ENCODE measurements at places on chromosomes 2 and 18.

DNA sequence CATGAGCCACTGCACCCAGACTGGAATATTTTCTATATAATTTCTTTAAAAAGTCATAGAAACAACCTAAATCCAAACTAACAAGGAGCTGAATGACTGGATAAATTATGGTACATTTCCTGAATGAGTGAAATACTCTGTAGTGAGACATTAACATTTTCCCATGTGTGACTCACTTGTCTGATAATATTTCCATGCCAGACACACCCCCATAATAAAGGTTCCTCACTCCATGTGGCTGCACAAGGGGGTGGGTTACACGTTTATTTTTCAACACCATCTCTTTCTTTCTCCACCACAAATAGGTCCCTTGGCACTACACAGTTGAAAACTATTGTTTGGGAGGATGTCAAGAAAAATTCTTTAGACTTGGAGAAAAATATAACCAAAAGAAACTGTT lies 266.3 kb upstream of the LYPD1 start:
- DNase-seq, result no peak

DNA sequence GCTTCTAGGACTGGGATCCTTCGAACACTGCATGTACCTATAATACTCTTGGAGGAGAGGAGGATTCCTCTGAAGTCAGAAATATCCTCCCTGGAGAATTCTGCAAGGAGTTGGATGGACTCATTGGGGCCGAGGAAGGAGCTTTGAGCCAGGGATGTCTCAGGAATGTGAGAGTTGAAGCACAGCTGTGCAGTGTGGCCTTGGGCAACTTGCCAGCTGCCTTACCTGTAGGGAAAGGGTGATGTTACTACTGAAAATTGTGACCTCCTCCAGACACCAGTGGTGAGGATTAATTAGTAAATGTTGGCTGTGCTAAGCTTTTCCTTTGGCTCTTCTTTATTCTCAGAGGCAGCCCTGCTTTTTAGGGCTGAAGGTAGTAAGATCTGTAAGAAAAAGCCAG lies 41.4 kb downstream of the FMNL2 start:
- no peak for DNase-seq

DNA sequence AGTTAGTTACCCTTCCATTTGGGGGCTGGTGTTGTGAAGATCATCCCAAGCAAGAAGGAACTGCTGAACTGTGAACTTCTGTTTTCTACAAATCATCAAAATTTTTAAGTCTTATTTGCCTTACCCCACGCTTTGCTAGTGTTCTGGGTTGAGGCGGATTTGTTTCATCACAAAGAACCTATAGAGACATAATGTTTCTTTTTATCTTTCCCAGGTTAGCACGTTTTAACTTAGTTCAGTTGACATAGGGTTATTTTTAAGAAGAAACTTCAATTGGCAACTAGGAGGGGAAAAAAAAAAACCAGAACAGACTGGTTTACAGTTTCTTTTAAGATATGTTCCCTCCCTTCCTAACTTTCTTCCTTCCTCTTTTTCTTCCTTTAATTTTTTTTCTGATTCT lies 31.1 kb upstream of the CERS6 start:
- no peak for DNase-seq

DNA sequence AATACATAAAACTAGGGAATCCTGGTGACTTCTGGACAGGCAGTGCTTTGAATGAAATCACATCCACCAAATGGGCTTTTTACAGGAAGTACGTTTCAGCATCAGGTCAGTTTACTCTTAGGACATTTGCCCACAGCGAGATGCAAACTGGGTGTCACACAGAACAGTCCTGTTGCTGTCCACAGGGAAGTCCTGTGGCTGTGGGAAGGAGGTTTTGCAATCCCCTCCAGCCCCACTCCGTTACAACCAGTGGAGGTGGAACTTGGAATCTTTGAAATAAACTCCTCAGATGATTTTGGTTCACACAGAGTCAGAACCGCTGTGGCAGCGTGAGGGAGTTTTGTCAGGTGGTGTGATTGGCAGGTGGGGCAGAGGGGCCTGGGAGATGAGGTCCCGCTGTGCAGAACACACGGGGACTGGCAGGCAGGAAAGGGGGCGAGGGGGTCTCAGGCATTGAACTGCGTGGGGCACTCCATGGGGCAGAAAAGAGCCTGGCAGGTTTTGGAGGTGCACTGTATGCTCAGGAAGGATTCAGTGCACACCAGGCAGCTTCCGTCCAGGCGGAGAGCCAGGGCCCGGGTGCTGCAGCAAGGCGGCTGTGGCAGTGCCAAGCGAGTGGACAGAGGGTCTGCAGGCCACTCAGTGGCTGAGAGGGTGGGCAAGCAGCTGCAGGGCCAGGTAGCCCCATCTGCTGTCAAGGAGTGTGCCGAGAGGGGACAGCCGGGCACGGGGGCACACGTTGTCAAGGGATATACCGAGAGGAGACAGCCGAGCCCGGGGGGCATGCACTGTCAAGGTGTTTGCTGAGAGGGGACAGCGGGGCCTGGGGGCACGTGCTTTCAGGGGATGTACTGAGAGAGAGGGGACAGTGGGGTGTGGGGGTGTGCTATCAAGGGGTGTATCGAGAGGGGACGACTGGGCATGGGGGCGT lies 148.7 kb downstream of the LDLRAD4 start:
- no peak for DNase-seq

DNA sequence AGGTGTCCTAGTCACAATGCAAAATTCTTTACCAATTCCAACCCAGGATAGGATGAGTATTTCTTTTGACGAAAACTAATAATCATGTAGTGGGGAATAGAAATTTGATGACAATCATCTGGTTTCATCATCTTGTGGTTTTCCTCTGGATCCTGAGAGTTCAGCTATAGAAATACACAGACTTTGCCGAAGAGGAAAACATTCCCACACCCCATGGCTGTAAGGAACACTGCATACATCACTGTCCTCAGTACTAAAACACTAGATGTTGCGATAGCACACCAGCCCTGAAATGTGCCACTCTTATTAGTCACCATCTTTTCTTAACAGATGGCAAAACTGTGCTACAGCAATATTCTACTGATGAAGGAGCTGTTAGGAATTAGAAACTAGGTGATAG lies 29.4 kb downstream of the CERKL start:
- no peak for DNase-seq

DNA sequence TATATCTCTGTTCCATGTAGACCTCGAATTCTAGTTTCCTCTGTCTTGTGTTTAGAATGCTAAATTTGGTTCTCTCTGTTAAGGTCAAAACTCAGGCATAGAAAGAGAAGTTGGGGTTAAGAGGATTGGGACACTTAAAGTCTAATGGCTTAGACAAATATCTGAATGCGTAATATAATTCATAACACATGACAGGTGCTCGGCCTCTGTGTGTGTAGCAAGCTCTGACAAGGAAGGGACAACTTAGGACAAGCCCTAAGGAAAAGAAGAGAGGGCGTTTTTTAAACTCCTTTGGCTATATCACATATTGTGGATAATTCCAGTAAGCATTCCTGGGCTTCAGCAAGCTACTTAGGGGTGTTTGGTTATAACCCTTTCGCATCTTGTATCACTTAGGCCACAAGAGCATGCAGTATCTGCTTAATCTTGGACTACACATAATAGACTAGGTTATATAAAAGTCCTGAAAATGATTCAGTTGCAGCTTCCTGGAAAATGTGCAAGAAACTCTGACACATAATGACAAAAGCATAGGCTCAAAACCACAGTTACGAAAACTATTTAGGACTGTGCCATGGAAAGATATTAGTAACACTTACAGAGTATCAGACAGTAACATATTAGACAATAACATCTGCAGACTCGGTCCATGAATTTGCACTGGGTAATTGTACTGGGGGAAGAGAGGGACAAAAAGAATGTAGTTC lies 16.1 kb upstream of the CREB1 start:
- no peak for DNase-seq

- DNase-seq, result no peak
Observed at GRCh38 chr2:172701250-172701649, 34.4 kb upstream of the RAPGEF4 start.

DNA sequence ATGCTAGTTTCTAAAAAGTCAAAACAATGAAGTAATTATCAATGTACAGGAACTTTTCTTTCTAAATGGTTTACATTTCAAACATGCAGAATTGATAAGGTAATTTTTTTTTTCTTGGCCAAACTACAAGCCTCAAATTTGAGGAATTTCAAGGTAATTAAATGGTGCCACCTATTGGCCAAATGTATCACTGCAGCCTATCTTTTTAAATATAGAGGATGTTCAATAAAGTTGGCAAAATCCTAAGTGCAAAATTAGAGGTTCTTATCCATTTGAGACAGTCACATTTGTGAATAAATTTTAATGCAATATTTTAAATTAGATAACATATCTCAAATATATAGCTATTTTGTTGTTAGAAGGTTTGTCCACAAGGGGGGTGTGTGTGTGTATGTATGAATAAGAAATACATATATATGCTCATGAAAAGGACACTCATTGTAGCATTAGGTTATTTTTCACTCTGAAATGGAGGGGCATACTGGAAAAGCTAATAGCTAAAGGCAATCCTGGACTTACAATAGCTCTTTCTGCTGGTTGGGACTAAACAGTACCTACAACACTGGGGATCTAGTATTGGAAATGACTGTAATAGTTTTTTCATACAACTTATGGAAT lies 26.2 kb downstream of the MMADHC start:
- DNase-seq, result no peak

DNA sequence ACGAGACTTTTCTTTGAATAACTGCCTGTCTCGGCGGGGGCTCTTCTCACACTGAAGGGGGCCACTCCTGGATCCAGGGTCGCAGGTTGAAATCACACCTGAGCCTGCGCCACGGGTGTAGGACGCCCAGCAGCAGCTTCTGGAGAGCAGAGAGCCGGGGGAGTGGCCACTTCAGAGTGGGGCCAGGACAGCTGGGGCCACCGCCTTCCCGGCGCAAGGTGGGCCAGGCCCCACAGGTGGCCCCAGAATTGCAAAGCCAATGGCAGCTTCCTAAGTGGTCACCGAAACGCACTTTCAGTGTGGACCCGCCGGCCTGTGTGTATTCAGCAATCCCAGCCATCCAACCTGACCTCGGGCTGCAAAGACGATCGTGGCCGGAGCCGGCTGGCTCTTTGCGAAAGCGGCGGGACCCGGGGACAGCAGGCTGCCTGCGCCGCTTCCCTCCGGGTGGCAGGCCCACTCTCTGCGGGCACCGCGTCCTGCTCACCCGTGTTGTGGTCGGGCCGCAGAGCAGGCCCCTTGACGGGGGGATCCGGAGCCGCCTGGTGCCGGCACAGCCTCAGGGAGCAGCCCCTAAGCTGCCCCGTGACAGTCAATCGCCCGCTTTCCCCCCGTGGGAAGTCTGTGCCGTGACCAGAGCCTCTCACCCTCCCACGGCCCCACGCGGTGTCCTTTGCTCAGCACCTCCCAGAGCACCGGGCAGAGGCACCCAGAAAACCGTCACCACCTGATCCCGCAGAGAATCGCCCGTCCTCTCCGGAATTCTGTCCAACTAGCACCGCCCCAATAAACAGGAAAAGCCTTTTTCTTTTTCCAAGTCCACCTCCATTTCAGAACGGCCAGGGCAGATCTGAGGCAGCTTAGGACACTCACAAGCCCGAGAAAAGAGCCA lies 144.7 kb downstream of the ZNF516 start:
- DNase-seq, result no peak

DNA sequence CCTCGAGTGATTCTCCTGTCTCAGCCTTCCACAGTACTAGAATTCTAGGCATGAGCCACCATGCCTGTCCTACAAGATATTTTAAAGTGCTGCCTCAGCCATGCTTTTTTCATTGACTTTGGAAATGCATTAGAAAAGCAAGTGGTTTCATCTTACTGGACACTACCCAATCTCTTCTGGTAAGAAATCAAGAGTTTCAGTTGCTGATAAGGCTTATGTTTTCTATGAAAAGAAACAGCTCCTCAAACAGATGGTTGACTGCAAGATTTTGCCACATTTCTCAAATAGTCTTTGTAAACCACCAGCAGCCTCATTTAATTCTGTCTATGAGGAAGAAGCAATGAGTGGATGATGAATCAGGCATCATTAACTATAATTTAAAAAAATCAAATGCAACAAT lies 264.5 kb upstream of the LRP1B start:
- DNase-seq, result no peak

DNA sequence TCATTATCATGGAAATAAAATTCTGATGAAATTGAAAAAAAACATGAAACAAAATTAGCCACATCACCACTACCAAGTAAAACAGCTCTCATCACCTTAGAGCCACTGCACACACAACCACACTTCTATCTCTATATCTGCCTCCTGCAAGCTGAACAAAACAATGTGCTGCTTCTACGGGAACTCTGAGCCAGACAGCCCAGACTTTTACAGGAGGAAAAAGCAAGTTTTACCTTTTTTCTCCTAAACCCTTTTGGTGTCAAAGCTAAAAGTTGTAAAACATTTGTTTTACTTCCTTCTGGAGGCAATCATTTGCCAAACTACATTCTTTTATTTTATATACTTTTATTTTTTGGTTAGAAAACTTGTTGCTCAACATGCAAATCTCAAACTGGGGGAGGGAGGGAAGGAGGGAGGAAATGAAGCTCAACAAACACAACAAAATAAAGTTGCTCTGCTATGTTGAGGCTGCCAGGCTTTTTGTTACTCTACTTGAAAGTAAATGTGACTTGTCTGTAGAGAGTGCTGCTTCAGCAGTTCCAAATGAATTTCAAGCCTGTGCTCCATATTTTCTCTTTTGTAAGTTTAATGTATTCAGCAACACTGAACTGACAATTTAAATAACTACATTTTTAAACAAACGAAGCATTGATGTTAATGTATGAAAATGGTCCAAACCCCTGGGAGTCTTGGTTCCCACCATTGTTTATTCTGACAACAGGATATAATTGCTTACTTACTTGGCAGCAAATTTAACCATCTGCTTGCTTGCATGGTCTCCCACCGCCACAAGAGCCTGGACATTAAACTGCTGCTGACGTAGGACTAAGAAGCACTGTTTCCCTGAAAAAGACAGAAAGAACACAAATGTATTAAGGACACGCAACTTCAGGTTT lies 24.5 kb downstream of the DARS1 start:
- DNase-seq, result no peak

- no peak for DNase-seq
Observed at GRCh38 chr2:206920951-206921350, 18.4 kb upstream of the CPO start.

DNA sequence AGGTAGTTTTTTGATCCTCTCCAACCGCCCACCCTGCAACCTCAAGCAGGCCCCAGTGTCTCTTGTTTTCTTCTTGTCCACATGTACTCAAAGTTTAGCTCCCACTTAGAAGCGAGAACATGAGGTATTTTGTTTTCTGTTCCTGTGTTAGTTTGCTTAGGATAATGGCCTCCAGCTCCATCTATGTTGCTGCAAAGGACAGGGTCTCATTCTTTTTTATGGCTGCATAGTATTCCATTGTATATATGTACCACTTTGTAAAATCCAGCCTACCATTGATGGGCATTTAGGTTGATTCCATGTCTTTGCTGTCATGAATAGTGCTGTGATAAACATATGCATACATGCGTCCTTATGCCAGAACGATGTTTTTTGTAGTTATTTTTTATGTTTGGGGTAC lies 2.5 kb downstream of the CRYGC start:
- no peak for DNase-seq

DNA sequence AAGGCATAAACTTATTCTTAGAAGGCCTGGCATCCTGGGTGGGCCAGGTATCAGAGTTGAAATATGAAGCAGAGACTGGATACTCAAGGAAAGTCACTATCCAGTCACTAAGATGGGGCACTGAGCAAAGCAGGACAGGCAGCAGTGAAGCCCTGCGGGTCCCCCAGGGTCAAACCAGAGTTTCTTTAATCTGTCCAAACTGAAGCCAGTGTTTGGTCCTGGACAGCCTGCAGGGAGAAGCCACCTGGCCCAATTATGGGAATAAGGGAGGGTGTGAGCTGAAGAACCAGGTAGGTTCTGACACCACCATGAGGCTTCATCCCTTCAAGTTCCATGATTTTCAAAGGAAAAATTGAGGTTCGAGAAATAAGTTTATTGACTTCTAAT lies 298.4 kb upstream of the FBXO11 start:
- DNase-seq, result no peak
